ENCODE measurements at places on chromosomes 4 and X.

DNA sequence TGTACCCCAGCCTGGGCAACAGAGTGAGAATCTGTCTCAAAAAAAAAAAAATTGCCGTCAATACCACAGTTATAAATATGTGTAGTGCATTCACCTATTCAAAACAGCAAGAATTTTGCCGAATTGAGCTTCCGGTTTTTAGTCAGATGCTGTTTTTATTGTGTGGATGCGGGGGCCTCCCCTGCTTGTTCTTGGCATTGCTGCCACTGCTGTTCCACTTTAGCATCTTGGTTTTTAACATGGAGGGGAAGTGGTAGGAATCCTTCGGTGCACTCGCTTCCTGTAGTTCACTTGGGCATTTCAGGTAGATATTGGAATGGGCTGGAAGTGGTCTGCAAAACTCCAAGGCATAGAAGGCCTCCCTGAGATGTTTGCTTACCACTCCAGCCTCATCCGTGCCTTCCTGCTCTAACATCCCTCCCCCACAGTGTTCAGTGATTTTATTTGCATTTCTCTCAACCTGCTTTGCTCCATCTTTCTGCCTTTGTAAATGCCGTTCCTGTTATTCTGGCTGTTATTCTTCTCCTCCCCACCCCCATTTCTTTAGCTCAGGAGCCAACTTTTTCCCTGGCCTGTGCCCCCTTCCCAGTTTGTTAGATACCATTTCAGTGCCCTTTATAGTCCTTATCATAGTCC is 25.5 kb downstream of the MOB1B start:
- DNase-seq, result no peak

- no peak for DNase-seq
These were observed 28.3 kb downstream of the LANCL3 start for GRCh38 chrX:37599729-37600128.

GRCh38 chr4:153518001-153518400 is 51.8 kb downstream of the TMEM131L start:
- DNase-seq, result no peak

DNA sequence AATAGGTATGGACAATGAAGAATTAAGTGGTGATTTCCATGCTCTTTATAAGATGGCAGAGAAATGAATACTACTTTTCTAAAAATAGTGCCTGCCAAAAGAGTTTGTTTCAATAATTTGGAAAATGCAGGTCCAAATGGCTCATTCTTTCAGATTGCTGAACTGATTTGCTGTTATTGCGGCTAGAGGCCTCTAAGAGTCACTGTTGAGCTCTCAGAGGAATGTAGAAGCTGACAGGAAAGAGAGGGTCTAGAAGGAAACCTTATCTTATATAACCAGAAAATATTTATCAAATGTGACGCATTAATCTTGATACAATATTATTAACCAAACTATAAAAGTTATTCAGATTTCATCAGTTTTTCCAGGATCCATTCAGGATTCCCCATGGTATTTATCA is 65.7 kb upstream of the PAGE1 start:
- no peak for DNase-seq

GRCh38 chrX:41189156-41189555 is 103.9 kb downstream of the USP9X start:
- no peak for DNase-seq

- DNase-seq, result no peak
These were observed 43.0 kb upstream of the ARHGAP24 start for GRCh38 chr4:85431881-85432485.

GRCh38 chr4:137090951-137091350 is 441.3 kb downstream of the PCDH18 start:
- DNase-seq, result no peak

- no peak for DNase-seq
These were observed 68.9 kb downstream of the INPP4B start for GRCh38 chr4:142777045-142777743.

Data from stimulated activated CD4-positive, alpha-beta T cell treated with anti-CD3 and anti-CD28 coated beads, Interleukin-15, amount 100 ng/mL, for 48 hours (primary cell).